Right kidney (tissue), 9 donors: ENCODE measurements at places on chromosomes 4 and X.
A peak's percentile ranks its signal among the peaks of the same experiment; 100 is the strongest.

- no peak for DNase-seq
Measured at GRCh38 chr4:137707626-137708025, 175.3 kb upstream of the PCDH18 start.

- DNase-seq: peak; percentile 12
Measured at GRCh38 chrX:76159453-76159852, 13.4 kb upstream of the PBDC1 start.

- DNase-seq: peak; percentile 38
Measured at GRCh38 chr4:8437281-8437680, 3.2 kb downstream of the ACOX3 start.

DNA sequence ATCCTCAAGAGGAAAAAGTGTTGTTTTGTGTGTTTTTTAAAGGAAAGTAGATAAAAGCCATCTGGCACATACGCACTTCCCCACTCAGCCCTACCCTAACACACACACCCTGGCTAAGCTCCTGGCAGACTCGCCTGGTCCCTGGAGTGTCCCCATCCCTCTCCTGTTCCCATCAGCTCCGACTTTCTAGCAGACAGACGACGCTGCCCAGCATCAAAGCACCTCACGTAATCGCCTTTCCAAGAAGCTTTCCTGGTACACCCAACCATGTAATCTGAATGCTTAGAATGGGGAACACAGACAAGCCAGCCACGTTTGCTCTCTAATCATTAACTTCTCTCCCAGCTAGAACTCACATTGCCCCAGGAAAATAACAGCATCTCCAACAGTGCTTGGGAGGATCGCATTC, 116.2 kb downstream of the AFAP1 start:
- DNase-seq: peak; percentile 61

GRCh38 chr4:56469489-56470210, 2.2 kb downstream of the SRP72 start:
- DNase-seq: no peak

DNA sequence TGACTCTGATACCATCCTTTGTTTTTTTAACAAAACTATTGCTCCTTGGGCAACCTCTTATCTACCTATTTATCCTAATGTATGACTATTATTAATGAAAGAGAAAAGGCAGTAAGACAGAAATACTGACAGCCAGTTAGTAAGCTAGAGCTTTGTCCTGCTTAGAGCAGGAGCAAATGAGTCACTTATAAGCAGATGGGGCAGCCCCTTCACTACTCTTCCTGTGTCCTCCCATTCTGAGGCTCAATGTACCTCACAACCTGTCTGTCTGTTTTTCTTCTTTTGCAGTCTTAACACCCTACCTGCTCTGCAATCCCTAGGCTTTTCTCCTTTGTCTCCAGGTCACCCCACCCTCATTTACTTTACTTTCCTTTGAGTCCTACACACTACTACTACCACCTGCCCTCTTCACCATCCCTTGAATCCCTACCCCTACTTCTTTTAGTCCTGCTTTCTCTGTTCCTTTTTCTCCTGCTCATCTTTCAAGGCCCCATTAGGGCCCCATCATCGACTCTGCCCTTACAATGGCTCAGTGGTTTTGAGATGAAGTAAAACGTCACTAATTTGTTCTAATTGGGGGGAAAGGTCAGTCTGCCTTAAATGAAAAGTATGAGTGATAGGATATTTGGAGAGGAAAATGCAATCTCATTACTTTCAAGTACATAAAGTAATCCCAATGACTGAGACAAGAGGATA, 294.3 kb downstream of the GUCY2F start:
- DNase-seq: no peak

DNA sequence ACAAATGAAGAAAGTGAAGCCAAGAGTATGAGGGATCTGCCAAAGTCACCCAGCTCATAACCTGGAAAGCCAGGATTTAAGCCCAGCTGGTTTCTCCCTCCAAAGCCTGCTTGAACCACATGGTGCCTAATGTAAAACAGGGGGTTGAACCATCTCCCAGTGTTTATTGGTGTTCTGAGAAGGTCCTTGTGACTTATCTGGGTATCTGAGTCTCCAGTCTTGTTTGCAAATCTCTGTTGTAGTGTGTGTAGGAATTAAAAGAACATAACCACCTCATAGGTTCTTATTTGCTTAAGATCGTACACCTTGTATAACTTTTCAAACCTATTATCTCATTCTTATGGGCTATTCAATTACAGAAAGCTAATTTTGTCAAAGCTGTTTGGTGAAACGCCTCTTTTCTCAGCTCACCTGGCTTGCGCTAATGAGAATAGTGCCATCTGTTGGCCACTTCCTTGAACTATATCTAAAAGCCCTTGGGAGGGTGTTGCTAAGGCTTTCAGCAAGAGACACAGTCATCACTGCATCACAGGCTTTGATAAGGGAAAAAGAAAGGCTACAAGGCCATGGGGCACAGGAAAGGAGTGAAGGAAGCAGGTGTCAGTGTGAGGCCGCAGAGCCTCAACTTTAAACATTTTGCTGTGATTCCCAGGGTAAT, 34.0 kb downstream of the ETDB start:
- DNase-seq: no peak

GRCh38 chrX:38038501-38038900, 32.1 kb downstream of the SYTL5 start:
- DNase-seq: no peak

DNA sequence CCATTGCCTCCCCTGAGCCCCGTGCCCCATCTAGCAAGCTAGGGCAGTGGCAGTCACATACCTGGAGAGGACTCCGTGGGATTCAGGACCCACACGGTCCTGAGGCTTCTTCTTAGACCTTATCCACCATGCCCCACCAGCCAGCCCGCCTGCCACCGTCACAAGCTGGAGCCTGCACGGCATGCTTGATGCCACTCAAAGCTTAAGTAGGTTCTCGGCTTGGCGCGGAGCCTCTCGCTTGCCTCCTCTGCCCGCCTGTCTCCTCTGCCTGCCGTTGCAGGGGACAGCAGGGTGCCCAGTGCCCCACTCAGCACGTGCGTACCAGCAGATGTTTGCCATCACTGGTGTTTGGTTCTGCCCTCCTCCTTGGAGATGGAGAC, 14.1 kb downstream of the PSAPL1 start:
- DNase-seq: no peak

DNA sequence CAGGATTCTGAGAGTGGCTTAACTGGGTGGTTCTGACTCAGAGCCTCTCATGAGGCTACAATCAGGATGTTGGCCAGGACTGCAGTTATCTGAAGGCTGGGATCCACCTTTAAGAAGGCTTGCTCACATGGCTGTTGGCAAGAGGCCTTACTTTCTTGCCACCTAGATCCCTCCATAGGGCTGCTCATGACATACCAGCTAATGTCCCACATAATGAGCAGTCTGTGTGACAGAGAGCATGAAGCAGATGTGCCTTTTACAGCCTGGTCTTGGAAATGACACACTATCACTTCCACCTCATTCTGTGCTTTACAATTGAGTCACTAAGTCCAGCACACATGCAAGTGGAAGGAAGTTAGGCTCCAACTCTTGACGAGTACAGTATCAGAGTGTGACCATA, 4.3 kb upstream of the RBM3 start:
- no peak for DNase-seq

- DNase-seq: peak; percentile 74
Measured at GRCh38 chr4:176791591-176792325, 964 bp downstream of the VEGFC start.

DNA sequence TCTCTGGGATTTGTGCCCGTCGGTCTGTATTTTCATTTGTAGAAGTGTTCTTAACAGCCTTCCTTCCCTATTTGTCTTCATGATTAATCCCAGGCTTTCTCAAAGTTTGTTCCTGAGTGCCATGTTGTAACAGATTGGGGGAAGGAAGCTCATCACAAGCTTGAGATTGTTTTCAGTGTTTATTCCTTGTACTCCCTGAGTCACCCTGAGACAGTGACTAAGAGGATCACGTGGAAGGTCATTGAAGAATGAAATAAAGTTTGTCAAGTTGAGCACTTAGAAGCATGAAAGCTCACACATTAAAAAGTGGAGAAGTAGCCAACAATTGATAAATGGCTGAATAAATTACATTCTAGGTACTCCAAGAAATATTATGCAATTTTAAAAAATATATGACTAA, 153.5 kb upstream of the FAM241A start:
- DNase-seq: no peak

- DNase-seq: no peak
Measured at GRCh38 chr4:42927946-42928345, 35.4 kb downstream of the GRXCR1 start.

GRCh38 chrX:145549496-145549895, 268.1 kb upstream of the SLITRK2 start:
- no peak for DNase-seq

GRCh38 chr4:147368948-147369347, 111.9 kb upstream of the EDNRA start:
- no peak for DNase-seq

DNA sequence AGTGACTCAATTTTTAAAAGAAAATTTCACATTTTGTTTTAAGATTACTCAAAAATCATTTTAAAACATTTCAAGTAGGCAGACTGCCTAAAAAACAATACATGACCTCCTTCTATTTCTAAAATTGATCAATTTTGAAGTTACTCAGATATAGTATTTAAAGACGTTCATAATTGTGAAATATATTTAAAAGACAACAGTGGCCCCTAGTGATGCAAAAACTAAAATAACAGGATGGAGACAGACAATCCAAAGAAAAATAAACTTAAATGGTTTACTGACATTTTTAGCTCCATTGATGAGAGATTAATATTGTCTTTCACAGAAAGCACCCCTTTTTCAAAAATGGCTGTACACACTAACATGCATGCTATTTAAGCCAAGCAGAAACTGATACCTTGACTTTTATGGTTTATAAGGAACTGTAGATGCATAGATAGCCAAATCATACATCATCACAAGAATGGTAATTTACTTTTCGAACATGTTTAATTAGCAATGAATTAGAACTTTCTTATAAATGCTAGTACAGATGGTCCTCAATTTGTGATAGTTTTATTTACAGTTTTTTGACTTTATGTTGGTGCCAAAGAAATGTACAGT, 69.8 kb upstream of the FAT4 start:
- DNase-seq: no peak

- no peak for DNase-seq
Measured at GRCh38 chrX:53556868-53557267, 122.7 kb upstream of the HSD17B10 start.

DNA sequence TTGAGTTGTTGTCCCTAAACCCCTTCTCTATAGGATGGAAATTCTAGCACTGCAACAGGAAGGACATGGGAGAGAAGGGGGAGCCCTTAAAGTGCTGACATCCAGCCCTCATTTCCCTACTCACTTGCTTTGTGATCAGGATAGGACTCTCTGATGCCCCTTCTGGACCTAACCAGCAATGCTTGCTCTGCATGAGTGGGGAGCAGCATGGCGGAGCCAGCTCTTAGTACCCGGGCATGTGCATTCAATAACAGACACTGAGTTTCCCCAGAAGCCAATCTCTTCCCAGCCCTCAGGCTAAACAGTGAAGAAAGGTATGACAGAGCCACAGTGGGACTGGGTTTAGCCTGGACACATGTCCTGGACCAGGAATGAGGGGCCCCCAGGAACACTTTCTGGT, 14.0 kb downstream of the SOD3 start:
- no peak for DNase-seq

DNA sequence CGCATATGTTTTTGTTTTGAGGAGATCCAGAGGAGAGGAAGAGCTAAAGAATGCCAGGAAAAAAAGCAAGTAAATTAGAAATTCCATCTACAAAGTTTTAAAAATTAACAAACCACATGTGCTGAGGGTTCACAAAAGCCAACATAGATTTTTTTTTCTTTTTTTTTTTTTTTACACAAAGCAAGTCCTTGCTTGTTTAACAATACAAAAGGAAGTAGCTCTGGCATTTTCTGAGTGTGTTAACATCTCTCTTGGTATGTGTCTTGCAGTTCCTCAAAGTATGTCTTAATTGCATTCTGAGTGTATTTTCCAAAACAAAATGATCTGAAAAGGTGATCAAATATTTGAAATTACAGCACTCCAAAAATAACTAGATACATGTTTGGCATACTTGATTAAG, 1682.7 kb upstream of the AGA start:
- no peak for DNase-seq

- DNase-seq: no peak
Measured at GRCh38 chr4:83125738-83126141, 11.2 kb upstream of the PLAC8 start.

- DNase-seq: no peak
Measured at GRCh38 chr4:175346376-175346775, 428.2 kb downstream of the ADAM29 start.

GRCh38 chr4:106652095-106652494, 283.5 kb upstream of the GIMD1 start:
- DNase-seq: no peak
